Effector memory CD4-positive, alpha-beta T cell (primary cell): ENCODE measurements at places on chromosomes 2 and 18.

- peak; percentile 67 for DNase-seq
Observed at GRCh38 chr2:120177001-120177621, 46.1 kb downstream of the TMEM185B start.

GRCh38 chr2:168770796-168771195 lies 31.6 kb upstream of the NOSTRIN start:
- DNase-seq, result no peak

DNA sequence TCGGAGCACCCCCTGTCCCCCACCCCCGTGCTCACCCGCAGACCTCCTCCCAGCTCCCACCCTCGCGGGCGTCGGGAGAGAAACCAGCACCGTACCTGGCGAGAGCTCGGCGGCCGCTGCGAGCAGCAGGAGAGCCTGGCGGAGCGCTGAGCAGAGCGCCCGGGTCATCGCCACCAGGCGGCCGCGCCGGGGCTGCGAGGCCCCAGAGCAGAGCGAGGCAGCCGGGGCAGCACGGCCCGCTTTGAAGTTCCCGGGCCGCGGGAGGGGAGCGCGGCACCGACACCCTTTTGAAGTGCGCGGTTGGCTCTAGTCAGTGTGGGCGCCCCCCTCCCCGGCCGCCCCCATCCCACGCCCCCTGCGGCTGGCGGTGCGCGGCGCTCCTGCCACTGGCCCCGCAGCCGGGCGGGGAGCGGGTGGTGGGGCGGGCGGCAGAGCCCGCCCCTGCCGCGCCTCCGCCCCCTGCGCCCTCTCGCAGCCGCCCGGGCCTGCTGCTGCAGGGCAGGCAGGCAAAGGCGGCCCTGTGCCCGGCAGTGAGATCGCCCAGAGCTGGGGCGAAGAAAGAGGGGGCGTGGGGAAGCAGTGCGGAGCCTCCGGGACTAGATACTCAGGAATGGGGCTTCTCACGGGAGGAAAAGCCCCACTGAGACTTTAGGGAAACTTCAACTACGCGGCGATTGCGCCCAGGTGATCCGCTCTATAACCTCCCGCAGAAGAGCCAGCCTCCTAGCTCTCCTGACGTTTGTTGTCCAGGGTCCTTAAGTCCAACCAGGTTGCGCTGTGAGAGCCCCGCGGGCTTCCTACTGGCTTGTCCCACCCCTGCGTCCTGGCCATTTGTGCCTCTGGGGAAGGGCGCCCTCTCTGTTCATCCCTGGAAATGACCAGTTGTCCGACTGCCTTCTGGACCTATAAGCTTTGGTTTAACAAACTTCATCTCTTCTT lies at the start of gene ACVR1C:
TSS of gene ACVR1C (minus strand) at position 388 of the 939 bp plus-strand sequence. CDS start at position 168, 220 bp downstream.
- DNase-seq, result peak; percentile 68

GRCh38 chr2:112692918-112693317 lies 27.9 kb upstream of the NT5DC4 start:
- no peak for DNase-seq
